ENCODE measurements at places on chromosomes 3 and 15.

DNA sequence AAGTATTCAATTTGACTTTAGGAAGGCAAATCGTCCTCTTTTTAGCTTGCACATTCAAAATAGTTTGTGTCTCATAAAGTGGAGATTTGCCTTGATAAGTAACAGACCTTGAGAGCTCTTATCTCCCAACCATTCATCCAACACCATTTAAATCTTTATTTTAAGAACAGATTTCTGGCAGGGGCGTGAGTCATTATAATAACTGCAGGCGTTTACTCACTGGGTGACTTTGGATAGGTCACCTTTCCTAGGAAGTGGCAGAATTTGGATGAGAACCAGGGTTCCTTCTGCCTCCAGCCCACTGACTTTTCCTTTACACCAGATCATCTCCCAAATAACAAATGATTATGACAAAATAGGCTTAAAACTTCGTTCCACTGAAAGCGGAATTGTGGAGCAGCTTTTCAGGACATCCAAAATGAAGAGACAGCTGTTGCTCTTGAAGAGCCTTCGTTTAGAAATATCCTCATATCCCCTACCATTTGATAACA lies 5.0 kb downstream of the LMCD1 start:
- no peak for DNase-seq

DNA sequence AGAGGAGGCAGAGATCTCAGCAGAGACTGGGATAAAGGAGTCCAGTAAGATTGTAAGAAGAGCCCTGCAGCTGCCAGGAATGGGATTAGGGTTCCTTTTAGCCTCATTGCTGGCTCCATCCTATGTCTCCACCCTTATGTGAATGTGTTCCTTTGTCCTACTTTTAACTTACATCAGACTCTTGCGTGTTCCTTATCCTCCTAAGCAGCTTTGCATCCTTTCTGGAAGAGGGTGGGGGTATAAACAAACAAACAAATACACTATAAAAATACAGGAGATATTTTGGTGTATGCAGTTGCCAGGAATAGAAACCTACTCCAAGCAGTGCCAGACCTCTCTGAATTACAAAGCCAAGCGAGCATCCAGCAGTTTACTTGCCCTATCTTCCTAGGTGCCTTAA lies 194.7 kb downstream of the ADAMTS9 start:
- DNase-seq = no peak

DNA sequence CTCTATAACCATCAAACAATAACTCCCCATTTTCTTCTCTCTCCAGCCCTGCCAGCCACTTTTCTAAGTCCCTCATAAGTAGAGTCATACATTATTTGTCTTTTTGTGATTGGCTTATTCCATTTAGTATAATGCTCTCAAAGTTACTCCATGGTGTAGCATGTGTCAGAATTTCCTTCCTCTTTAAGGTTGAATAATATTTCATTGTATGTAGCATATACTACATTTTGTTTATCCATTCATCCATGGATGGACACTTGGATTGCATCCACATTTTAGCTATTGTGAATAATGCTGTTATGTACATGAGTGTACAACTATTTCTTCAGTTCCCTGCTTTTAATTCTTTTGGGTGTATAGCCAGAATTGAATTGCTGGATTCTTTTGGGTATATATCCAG lies 138.4 kb downstream of the ATG7 start:
- DNase-seq = no peak

DNA sequence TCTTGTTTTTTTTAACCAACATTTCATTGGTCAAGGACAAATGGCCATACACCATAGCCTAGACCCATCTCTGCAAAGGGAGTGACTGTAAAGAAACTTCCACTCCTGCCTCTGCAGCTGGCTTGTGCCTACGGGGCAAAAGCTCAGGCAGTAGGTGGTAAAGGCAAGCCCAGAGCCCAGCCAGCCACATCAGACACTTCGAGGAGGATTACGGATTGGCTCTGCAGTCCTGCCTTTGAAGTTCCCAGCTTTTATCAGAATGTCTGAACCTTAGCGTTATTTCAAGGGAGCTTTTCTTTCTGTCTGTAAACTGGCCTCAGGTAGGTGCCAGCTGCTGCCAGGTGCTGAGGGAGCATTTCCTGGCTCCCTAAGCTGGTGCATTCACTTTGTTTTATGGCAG lies 15.6 kb downstream of the ZNF710 start:
- no peak for DNase-seq

GRCh38 chr15:42493679-42494078 lies 1.8 kb upstream of the SNAP23 start:
- no peak for DNase-seq

- DNase-seq = no peak
These were observed 288.5 kb downstream of the VGLL3 start for GRCh38 chr3:86702381-86702958.

- peak; percentile 49 for DNase-seq
These were observed 452.8 kb downstream of the FOXP1 start for GRCh38 chr3:71130471-71131374.

DNA sequence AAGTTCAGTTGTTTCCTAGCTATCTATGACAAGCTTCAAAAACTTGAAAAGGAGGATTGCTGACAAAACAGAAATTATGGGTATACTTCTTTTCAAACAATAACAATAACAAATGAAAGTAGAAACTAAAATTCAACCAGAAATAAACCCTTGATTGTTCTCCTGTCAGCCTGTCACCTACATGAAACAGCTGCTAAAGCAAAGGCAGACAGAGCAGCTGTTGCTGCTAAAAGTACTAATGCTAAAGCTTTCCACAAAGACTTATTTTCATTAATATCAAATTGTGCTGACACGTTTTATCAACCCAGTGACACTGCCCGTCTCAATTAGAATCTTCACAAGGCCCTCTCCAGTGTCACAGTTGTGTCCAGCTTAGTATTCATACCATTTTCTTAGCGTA lies 533.2 kb upstream of the GBE1 start:
- DNase-seq = no peak

DNA sequence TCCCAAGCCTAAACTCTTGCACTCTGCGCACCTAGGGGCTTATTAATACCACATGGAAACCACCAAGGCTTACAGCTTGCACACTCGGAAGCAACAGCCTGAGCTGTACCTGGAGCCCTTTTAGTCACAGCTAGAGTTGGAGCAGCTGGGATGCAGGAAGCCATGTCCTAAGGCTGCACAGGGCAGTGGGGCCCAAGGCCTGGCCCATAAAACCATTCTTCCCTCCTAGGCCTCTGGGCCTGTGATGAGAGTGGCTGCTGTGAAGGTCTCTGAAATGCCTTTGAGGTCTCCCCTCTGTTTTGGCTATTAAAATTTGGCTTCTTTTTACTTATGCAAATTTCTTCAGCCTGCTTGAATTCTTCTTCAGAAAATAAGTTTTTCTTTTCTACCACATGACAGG lies 383.9 kb upstream of the UBE2E2 start:
- no peak for DNase-seq

DNA sequence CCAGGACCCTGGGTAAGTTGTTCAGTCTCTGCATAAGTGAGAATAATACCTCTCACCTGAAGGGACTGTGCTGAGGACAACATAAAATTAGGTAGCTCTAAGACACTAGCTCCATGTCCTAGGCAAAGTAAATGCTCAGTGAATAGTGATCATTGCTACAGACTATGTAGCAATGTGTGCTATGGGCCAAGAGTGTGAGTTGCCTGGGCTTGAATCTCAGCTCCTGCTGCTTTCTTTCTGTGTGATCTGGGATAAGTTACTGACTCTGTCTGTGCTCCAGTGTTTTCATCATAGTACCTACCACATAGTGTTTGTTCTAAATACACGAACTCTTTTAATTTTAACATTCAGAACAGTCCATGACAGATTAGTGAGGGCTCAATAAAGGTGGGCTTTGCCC lies 81.1 kb upstream of the MFGE8 start:
- DNase-seq = no peak

DNA sequence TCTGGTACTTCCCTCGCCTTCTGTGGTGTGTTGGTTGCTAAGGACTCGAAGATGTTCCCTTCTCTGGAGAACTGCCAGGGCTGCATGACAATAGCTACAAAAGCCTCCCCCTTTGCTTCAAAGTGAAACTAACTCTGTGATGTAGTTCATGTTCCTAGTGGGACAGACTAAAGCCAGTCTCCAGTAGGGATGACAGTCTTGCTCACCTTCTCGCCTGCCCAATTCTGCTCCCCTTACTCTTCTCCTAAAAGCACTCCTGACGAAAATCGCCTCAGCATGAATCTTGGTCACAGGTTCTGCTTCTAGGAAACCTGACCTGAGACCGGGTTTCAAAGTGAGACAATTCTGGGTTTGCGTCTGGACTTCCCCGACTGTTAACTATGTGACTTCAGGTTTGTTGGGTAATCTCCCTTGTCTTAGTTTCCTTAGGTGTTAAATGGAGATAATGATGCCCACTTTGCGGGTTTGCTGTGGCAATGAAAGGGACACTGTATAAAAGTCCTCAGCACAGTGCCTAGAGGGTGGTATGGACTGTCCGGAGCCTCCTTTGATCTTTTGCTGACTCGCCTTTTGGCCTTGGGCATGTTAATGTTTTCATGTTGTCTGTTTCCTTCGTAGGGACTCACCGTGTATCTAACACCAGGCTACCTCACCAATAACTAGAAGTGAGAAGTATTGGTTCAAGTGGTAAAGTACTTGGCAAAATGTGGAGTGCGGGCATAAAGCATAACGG lies 24.9 kb upstream of the THRB start:
- no peak for DNase-seq

DNA sequence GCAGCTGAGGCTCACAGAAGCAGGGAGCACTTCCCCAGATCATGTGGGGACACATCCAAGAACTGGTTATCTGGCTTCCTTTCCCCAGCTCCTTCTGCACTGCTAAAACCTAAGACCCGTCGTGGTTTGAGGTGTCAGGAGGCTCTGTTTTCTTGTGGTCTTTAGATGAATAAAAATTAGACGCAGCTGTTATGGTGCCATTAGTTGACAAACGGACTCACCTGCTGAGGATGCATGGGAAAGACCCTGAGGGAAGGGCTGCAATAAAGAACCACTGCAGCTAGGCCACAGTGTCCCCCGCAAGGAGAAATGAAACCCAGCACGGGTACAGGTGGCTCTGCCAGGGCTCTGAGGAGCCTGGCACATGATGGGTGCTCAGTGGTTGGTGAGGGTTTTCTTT lies 99.4 kb downstream of the IQSEC1 start:
- no peak for DNase-seq

DNA sequence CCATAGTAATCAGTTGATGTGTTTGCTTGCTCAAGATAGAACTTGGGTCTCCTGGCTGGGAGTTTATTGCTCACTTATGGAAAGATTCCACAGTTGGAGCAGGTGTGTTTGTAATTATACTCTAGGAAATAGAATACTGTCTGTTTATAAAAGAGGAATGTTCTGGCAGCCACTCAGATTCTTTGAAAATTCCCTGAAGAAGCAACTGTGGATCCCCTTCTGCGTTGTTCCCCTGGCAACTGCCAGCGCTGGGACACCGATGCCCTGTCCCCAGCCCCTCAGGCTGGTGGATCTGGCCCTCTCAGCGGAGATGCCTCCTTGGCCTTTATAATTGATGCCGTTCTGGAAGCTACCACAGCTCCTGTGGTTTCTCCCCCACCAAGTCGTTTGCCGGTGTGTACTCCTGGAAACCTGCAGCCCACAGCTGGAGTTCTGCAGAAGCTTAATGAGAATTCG lies 225.9 kb downstream of the ITPR1 start:
- no peak for DNase-seq

GRCh38 chr15:58752716-58753115 lies 3.2 kb upstream of the ADAM10 start:
- DNase-seq = no peak
